Stomach (tissue), 19 donors: ENCODE measurements at places on chromosomes 11 and 22. TPM values are rescaled to one million over a fixed set of nuclear protein-coding genes. Genes with fewer than 3 reads are reported as not detected.

The FRMD8 gene
- polyA plus RNA-seq: 13.6 TPM

The ENTHD1 gene
- not detected for polyA plus RNA-seq

The DDI1 gene
- polyA plus RNA-seq: not detected

The DMC1 gene
- polyA plus RNA-seq: 0.37 TPM

The PHOX2A gene
- not detected for polyA plus RNA-seq

The YPEL1 gene
- polyA plus RNA-seq: 2.7 TPM

The PSMC3 gene
- polyA plus RNA-seq: 143 TPM

The GRIK4 gene
- polyA plus RNA-seq: not detected
